ENCODE measurements at places on chromosomes 3 and 15.

DNA sequence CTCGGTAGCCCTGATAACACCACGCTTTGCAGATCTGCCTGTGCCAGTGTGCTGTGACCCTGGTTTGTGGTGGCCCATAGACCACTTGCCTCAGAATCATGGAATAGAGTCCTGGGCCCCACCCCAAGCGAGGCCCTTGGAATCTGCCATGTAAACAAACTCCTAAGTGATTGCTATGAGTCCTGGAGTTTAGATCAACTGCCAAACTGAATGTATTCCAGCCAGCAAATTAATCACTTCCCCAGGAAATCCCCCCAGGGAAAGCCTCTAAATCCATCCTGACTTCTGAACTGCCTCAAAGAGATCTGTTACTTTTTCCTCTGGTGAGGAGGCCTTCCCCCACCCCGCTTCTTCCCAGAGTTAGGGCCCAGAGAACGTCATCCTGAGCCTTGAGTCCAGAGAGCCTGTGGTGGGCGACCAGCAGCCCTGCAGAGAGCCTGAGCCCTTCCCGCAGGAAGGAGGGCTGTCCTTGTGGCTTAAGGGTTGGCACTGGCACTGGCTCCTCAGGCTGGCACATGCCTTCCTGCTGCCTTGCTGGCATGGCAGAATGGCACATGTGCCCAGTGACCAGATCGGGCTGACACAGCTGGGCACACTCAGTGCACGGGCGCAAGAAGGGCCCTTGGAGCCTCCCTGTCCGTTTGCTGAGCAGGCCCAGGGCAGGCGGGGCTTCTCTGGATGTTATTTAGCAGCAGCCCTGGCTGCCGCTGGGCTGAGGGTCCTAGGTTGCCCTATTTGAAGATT is 50.6 kb upstream of the PLXNA1 start:
- no peak for DNase-seq

- DNase-seq = no peak
Observed at GRCh38 chr3:197149-197827, 725 bp downstream of the CHL1 start.

DNA sequence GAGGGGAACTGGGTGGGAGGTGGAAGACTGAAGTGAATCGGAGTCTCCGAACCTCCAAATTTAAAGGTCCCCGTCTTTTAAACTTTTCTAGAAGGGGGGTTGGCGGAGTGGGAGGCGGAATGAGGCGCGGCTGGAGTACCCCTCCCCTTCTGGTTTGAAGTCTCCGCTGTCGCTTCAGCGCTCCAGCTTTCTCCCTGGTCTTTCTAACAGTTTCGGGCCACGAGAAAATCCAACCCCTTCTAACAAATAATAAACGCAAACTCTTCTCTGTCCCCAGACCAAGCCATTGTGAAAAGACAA is 2.5 kb upstream of the MECOM start:
- no peak for DNase-seq

- DNase-seq = no peak
Observed at GRCh38 chr3:149670742-149671492, 13.1 kb upstream of the WWTR1 start.

DNA sequence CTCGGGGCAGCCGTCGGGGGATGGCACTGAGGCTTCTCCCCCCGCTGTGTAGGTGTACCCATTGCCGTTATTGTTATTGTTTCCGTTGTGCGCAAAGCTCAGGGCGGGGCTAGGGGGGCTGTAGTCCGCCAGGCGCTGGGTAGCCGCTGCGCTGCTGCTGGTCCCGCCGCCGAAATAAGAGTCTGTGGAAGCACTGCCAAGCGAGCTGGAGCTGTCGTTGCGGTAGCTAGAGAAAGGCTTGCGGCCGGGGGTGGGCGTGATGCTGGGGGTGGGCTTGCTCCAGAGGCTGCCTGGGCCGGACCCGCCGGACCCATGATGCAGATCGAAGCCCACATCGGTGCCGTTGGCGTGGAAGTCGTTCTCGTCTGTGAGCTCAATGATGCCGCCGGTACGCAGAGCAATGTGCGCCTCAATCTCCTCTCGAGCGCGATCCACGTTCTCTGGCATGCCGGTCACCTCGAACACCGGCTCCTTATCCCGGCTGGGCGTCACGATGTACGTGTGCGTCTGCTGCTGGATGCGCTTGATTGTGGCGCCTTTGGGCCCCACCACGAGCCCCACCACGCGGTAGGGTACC is 1.9 kb downstream of the MEX3B start:
- no peak for DNase-seq

All from activated CD4-positive, alpha-beta T cell treated with anti-CD3 and anti-CD28 coated beads, Interleukin-2, Interleukin-6, amounts not matched to agents 100 ng/mL and 50 ng/mL, durations not matched to agents 16 hours and 8 hours (primary cell).